Jurkat, Clone E6-1 (cell line): ENCODE measurements at places on chromosomes 7 and 10.

- DNase-seq = no peak
Observed at GRCh38 chr10:77357185-77357584, 280.4 kb downstream of the KCNMA1 start.

DNA sequence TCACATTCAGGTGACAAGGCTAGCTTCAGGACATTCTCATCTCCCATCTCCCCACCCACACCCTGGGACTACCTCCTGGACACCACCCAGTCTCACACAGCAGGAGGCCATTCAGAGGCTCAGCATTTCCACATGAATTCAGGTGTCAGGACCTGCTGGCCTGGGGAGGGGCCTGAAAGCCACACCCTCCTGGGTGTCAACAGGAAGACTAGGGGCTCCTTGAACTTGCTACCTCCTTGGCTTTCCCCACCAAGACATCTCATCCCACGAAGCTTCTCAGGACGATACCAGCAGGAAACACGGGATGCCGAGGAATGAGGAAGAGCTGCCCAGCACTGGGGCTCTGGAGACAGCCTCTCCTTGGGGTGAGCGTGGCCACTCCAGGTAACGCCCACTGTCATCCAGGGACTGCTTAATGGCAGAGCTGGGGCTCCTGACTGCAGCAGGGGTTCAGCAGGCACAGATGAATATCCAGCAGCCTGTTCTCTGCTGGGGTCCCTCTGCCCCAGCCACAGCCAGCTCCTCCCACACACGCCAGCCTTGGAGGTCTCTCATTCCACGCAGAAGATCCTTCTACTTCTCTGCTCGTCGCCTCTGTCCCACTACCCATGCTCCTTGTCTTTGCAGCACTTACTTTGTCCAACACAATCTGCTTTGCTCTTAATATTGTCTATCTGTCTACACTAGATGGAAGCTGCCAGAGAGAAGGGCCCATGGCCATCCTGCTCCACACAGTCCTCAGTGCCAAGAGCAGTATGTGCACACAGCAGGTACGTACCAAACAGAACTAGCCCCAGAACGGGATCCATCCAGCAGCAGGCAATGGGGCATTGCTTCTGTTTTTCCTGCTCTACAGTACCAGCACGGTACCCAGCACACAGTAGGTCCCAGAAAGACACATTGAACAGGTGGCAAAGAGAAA, 88.7 kb downstream of the FAM53B start:
- DNase-seq = no peak

GRCh38 chr7:13416071-13416470, 573.4 kb downstream of the ETV1 start:
- no peak for DNase-seq

DNA sequence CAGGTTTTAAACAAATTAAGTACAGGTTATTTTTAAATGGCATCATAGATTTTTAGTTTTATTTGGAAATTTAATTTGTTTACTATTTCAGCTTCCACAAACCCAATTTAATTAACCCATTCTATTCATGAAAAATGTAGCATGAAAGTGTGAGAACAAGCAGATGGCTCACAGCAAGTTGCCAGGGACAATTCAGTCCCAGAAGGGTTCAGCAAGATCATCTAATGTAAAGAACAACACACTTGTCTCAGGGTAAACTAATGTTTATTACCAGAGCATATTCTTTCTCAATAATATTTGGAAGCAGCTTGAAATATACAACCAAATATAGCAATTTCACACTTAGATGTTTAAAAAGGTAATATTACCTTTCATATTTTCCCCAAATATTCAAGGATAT, 166.9 kb upstream of the SLC13A1 start:
- no peak for DNase-seq

DNA sequence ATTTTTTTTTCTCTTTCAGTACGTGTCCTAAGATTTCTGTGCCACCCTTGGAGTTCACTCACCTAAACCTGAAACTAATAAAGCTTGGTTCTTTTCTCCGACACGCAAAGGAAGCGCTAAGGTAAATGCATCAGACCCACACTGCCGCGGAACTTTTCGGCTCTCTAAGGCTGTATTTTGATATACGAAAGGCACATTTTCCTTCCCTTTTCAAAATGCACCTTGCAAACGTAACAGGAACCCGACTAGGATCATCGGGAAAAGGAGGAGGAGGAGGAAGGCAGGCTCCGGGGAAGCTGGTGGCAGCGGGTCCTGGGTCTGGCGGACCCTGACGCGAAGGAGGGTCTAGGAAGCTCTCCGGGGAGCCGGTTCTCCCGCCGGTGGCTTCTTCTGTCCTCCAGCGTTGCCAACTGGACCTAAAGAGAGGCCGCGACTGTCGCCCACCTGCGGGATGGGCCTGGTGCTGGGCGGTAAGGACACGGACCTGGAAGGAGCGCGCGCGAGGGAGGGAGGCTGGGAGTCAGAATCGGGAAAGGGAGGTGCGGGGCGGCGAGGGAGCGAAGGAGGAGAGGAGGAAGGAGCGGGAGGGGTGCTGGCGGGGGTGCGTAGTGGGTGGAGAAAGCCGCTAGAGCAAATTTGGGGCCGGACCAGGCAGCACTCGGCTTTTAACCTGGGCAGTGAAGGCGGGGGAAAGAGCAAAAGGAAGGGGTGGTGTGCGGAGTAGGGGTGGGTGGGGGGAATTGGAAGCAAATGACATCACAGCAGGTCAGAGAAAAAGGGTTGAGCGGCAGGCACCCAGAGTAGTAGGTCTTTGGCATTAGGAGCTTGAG, at the start of gene CFTR:
TSS of gene CFTR (plus strand) at position 801 of the 830 bp plus-strand sequence. CDS start 70 bp downstream, outside the sequence.
- no peak for DNase-seq

- no peak for DNase-seq
Observed at GRCh38 chr7:23075571-23075970, 30.0 kb upstream of the KLHL7 start.

- DNase-seq = no peak
Observed at GRCh38 chr7:14340393-14341074, 351.1 kb upstream of the ETV1 start.

GRCh38 chr7:142152076-142152475, 40.6 kb downstream of the MGAM2 start:
- DNase-seq = peak; percentile 6

GRCh38 chr7:33981671-33982424, 76.5 kb downstream of the BMPER start:
- DNase-seq = no peak

GRCh38 chr7:96034940-96035727, 262.8 kb downstream of the DYNC1I1 start:
- no peak for DNase-seq

DNA sequence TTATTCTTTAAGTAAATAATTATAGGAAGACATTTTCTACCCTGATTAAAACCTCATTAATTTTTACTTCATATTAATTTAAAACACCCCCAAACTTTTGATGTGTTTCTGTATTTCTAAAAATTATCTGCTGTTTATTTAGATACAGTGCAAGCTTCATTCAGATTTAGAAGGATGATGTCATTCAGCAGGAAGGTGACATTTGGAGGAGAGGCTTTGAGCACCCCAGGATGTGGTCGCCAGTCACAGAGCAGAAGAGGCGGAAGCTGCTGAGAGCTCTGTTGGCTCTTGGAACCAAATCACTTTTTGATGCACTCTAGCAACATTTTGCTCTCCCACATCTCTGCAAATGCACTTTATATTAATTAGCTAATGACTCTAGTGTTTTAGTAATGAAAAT, 233.9 kb upstream of the CACNA2D1 start:
- peak; percentile 80 for DNase-seq

GRCh38 chr7:153835712-153836265, 216.4 kb upstream of the DPP6 start:
- no peak for DNase-seq

- DNase-seq = no peak
Observed at GRCh38 chr10:34297541-34298345, 517.4 kb downstream of the PARD3 start.

- no peak for DNase-seq
Observed at GRCh38 chr10:123996302-123996701, 97.1 kb downstream of the CHST15 start.

GRCh38 chr7:146479040-146479439, 362.4 kb downstream of the CNTNAP2 start:
- no peak for DNase-seq

GRCh38 chr10:103605359-103606096, 112.0 kb downstream of the NEURL1 start:
- DNase-seq = peak; percentile 21

DNA sequence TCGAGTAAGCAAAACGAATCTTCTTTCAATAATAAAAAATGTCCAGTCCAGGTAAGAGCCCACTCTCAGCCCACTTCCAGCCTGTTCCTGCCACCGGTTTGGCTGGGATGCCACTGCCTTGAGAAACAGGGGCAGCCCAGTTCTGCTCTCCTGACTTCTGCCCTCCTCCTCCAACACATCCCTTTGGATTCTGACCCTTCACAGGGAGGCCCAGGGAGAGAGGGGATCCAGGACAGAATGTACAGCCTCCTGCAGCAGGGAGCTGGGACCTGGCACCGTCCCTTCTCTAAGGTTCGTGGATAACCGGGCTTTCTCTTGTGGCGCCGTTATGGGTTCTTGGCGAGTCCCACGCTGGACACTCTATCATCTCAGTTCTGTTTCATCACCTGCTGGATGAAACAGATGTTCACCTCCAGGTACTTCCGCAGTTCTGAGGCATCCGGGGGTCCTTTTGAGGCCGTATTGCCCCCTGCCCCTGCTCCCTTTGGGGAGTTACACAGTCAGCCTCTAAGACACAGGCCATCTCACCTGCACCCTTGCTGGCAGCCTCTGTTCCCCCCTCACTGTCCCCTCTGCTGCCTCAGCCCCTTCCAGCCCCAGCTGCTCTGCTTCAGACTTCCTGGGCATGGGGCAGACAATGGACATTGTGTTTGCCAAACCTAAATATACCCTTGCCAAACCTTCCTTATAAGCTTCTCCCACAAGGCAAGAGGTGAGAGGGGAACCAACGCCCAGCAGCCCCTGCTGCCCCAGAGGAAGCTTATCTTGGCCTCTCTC, 203.8 kb upstream of the ZMIZ1 start:
- DNase-seq = no peak

DNA sequence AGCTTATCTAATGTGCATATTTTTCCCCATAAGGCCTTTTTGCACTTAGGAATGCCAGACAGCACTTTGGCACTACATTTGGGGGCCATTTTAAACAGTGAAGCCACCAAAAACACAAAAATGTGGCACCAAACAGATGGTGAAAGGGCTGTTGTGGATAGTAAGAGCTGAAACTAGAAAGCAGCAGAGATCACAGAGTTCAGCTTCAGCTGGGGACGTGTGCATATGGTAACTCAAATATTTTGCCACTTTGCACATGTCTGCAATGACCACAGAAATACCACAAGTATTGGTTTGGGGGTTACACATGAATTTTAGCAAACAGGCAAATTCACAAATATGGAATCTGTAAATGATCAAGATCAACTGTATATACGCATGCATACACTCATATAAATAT, 72.8 kb downstream of the PODXL start:
- DNase-seq = no peak

DNA sequence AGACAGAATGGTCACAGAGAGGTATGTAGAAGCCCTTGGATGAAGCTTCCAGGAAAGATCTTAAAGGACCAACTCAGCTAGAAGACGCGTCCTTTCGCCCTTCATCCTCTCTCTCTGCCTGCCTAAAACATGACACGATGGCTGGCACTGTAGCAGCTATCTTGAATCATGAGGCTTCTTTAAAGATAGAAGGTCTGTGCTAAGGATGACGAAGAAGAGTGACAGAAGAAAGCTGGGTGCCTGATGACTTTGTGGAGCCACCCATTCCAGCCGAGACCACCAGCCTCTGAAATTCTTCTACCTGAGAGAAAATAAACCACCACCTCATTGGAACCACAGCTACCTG, 25.5 kb downstream of the WDR86 start:
- DNase-seq = no peak

GRCh38 chr7:15864626-15864991, 178.1 kb upstream of the MEOX2 start:
- no peak for DNase-seq

GRCh38 chr10:100037758-100038315, 28.1 kb upstream of the DNMBP start:
- no peak for DNase-seq

DNA sequence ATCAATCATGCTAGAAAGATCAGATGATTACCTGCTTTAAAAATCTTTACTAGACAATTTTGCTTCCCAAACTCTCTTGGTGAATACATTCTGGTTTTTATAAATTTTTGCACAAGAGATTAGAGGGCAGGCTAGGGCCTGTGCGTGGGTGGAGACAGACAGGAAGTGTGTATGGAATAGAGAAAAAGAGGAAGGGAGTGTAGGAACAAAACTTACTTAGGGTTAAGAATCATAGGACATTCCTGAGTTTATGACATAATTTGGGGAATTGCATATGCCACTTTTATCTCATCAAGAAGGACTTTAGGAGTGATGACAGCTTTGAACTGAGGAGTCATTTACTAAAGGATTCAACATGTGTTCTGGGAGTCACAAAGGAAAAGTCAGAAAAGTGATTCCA, 31.3 kb downstream of the LAMB1 start:
- DNase-seq = no peak

- DNase-seq = no peak
Observed at GRCh38 chr10:25633542-25633941, 300.5 kb upstream of the MYO3A start.

- DNase-seq = no peak
Observed at GRCh38 chr10:72906446-72906845, 12.9 kb downstream of the OIT3 start.

GRCh38 chr10:113169853-113170460, 219.9 kb downstream of the TCF7L2 start:
- DNase-seq = peak; percentile 87

DNA sequence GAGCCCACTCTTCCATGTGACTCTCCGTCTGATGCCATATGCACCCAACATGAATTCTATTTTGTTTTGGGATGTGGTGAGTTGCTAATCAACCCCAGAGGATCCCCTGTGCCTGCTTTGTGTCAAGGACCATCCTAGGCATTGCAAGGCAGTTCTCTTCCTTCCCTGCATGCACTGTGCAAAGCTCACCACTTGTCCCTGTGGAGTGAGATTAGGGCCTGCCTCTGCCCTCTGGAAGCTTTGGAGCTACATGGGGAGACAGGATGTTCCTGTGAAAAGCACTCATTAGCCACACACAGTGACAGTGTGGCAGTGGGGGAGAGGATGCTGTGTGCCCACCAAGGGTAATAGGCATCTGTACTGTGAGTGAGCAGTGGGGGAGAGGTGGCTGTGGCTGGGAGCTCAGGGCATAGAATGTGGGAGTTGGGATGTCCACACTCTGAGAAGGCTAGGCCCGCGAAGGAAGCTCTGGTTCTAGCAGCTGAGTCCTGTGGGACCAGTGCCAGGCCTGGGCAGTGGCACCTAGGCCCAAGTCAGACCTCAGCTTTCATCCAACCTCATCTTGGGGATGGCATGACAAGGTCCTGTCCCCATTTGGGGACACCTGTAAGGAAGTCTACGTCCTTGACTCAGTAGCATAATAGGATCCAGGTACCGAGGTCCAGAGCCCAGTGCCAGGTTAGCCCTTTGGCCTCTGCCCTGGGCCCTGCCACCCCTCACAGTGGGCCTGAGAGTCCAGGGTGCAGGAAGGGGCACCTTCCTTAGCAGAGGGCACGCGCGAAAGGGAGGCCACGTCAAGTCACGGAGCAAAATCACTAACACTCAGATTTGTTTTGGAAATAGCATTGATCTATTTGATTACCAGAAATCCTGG, 6.6 kb downstream of the ADRA2A start:
- no peak for DNase-seq
